ENCODE measurements at places on chromosomes 2 and 18. TPM values are rescaled to one million over a fixed set of nuclear protein-coding genes. Genes with fewer than 3 reads are reported as not detected.
A peak's percentile ranks its signal among the peaks of the same experiment; 100 is the strongest.

The SLC39A6 gene
- total RNA-seq: 24.8 TPM

DNA sequence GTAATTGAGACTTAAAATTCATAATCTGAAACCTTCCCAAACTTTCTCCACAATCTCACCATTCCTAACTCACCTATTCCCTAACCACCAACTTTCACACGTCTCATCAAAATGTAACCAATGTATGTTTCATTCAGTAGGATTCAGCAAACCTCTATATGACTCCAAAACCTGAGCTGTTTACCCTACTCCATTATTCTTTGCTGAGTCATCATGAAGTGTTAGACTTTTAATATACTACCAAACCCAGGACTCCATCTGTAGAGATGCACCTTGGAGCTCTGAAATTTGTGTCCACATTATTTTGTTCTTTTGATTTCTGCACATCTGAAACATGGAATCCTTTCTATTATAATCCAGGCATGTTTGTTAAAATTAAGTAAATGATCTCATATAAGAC lies 727.0 kb upstream of the PIK3C3 start:
- no peak for DNase-seq

- DNase-seq: no peak
Measured at GRCh38 chr18:62996566-62996965, 281.2 kb downstream of the PHLPP1 start.

DNA sequence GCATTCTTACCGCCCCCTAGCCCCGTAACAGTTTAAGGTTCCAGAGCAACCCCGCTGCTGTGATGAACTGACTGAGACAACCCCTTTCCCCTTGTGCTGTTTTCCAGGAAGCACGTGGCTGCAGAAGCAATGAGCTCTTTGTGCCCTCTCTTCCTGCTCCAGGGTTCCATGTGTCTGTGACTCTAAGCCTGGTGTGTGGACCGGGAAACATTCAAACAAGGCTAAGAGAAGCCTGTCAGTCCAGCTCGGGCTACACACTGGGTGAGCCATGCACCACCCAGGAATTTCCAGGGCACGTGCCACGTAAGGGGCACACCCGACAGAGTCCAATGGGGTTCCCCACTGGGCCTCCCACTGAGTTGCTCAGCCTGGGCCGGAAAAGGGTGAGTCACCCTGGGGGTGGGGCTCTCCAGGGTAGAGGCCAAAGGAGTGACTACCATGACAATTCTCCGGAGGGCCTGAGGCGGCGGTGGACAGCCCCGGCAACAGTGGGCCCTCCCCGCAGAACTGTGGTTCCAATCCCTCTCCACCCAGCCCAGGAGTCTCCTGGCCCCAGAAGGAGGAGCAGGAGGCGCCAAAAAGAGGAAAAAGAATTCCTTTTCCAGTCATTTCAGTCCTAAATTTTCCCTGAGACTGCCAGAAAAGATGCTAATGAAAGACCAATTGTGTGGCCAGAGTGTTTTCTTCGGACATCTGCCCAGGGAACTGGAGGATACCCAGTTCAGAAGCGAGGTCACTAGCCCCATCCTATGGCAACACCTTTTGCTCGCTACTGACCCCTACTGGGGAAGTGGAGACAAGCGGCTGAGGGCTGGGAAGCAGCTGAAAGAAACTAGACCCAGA lies 157.8 kb upstream of the SLC1A4 start:
- peak; percentile 85 for DNase-seq

DNA sequence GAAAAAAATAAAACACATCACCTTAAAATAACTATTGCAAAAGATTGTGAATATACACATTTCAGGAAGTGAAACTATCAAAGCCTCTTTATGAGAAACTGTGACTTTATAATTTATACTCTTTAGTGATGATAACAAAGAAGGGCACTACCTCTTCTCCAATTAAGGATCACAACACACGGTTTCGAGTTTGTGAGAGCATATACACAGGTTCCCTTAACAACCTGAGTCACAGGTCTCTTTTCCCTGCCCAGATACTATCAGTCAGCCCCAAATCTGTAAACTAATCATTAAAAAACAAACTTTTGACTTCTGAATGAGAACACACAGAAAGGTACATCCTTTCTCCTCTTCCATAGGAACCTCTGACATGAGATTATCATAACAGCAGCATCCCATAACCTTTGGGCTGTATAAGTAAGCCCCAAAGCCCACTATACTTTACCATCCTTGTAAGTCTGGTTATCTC lies 44.9 kb downstream of the PTPN2 start:
- no peak for DNase-seq
